ENCODE measurements at places on chromosomes 1 and 21.

- DNase-seq: no peak
These were observed 79.3 kb downstream of the DISP3 start for GRCh38 chr1:11558276-11558675.

- no peak for DNase-seq
These were observed at the start of gene TRIM63 for GRCh38 chr1:26067432-26067911. Gene TRIM63 (minus strand): TSS chr1:26067630. CDS start chr1:26067494, 136 bp downstream.

GRCh38 chr1:183580281-183580682 is 10.0 kb downstream of the NCF2 start:
- DNase-seq: no peak

DNA sequence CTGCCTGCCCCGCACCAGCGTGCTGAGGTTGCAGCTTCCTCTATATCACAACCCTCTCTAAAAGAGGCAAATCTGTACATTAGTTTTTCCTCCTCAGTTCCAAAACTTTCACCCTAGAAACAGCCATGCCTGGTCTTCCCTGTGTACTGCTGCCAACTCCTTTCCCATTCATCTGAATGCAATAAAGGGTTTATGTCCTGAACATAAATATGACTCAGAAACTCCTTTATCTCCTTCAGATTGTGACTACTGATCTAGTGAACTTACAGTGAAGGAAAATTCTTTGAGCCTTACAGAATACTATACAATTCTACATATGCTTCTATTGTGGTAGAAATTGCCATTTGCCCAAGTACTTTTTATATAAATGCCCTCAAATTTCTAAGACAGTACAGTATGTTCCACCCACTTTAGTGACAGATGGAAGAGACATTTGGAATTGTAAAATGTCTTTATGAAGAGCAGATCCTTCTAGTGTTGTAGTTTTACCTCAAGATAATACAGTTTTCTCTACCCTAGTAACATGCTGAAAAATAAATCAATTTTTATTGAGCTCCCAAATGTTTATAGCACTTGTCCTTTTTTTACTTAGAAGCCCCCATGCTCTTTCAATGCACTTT is 345.1 kb upstream of the SNX7 start:
- DNase-seq: no peak

- no peak for DNase-seq
These were observed 12.6 kb upstream of the MYOG start for GRCh38 chr1:203098445-203098844.

DNA sequence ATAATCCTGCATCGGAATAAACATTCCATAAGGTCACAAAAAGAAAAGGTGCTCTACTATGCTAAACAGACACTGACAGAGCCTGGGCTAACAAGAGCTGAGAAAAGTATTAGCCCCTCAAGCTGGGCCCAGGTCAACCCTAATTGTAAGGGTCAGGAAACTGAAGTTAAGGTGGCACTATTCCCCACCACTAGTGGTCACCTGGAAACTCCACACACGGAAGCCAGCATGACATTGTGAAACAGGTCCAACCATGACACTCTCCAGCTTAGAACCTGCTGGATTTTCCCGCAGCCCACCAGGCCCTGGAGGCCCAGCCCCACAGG is 1.2 kb downstream of the PTTG1IP start:
- no peak for DNase-seq

DNA sequence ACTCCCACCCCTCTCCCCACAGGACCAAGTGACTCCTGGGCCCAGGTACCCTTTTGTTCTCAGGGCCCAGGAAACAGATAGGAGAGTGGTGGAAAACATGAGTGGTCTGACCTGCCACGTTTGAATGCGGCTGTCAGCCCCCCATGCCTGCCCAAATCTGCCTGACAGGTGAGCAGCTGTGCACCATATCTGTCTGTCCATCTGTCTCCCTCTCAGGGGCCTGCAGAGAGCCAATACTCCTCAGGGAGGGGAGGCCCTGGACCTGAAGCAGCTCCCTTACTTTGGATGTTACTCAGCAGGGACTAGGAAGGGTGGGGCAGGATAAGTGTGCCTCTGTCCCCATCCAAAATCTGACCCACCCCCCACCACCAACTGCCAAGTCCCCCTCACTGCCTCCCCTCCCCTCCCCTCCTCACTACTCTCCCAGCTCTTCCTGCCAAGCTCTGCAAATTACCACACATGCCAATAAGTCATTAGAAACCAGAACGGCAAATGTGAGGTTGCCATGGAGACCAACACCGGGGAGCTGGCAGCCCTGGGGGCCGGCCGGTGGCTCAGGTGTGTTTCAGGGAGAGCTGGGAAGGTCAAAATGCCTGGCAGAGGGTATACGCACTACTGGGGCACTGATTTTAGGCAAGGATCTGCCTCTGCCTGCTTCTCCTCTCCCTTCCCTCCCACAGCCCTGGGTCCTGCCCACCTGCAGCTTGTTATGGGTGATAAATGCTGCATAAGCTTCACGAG is 11.5 kb downstream of the LRRN2 start:
- no peak for DNase-seq

DNA sequence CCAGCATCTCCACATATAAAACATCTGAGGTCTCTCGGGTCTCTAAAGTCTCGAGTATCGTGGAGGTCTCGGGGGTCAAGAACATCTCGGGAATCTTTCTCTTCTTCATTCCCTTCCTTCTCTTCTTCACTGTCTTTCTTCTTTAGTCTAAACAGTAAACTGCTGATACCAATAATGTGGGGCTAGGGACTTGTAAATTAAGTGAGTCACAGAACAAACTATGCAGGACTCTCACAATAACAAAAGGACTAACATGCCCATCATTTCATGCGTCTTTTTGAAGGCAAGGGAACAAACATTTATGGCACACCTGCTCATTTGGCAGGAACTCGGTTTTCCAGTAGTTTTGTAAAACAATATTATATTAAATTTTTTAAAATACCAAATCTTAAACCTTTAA is 32.4 kb downstream of the PRPF38A start:
- no peak for DNase-seq

GRCh38 chr1:21585037-21585436 is 75.8 kb downstream of the ALPL start:
- DNase-seq: no peak

DNA sequence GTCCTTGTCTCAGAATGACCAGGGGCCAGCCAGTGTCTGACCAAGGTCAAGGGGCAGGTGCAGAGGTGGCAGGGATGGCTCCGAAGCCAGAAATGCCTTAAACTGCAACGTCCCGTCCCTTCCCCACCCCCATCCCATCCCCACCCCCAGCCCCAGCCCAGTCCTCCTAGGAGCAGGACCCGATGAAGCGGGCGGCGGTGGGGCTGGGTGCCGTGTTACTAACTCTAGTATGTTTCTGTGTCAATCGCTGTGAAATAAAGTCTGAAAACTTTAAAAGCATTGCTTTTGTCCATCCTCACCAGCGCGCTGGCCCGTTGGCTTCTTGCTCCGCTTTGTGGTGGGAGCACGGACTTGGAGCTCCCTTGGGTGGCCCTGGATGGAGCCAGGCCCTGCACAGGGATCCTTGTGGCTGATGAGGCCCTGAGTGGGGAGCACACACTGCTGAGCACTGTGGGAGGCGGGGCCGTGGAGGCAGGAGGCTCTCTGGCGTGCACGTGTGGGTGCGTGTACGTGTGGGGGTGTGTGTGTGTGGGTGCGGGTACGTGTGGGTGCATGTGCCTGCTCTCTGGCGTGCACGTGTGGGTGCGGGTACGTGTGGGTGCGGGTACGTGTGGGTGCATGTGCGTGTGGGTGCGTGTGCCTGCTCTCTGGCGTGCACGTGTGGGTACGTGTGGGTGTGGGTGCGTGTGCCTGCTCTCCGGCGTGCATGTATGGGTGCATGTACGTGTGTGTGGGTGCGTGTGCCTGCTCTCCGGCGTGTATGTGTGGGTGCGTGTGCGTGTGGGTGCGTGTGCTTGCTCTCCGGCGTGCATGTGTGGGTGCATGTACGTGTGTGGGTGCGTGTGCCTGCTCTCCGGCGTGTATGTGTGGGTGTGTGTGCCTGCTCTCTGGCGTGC is 18.0 kb downstream of the RNF223 start:
- no peak for DNase-seq

DNA sequence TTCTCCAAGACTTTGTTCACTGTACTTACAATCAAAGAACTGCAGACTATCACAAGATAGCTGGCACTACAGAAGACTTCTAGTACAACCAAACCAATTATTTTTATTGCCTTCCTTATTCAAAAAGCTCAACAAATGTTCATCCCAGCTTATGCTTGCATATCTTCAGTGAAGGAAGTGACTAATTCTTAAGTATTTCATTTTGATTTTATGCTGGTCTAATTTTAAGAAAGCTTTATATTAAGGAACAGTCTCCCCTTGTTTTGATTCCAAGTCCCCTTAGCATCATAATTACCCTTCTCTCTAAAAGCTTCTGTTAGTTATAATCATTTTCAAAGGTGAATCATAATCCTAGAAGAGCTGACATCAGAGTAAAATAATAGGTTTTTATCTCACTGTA is 132.9 kb downstream of the LRRIQ3 start:
- no peak for DNase-seq
